ENCODE measurements at places on chromosomes 7 and 10. TPM values are rescaled to one million over a fixed set of nuclear protein-coding genes. Genes with fewer than 3 reads are reported as not detected.

DNA sequence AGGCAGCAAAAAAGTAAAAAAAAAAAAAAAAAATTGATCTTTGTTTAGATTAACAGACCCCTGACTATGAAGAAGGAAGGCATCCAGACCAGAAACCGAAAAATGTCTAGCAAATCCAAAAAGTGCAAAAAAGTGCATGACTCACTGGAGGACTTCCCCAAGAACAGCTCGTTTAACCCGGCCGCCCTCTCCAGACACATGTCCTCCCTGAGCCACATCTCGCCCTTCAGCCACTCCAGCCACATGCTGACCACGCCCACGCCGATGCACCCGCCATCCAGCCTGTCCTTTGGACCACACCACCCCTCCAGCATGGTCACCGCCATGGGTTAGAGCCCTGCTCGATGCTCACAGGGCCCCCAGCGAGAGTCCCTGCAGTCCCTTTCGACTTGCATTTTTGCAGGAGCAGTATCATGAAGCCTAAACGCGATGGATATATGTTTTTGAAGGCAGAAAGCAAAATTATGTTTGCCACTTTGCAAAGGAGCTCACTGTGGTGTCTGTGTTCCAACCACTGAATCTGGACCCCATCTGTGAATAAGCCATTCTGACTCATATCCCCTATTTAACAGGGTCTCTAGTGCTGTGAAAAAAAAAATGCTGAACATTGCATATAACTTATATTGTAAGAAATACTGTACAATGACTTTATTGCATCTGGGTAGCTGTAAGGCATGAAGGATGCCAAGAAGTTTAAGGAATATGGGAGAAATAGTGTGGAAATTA is 19.4 kb downstream of the GATA3 start:
- no peak for DNase-seq

PLAC9 gene
- 12.8 TPM for total RNA-seq

DNA sequence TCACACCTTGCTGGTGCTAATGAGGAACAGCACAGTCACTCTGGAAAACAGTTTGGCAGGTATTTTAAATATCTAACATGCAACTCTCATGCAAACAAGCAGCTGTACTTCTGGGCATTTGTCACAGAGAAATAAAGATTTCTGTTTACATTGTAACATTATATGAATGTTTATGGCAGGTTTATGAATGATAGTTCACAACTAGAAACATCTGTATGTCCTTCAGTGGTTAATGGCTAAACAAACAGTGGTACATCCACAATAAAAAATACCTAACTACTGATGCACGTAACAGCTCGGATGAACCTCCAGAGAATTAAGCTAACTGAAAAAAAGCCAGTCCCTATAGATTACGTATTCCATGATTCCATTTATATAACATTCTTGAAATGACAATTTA is 109.6 kb downstream of the GPR37 start:
- no peak for DNase-seq

GRCh38 chr10:49171326-49172060 is 16.7 kb downstream of the TMEM273 start:
- DNase-seq, result no peak

- DNase-seq, result no peak
These were observed 172.7 kb downstream of the NEURL1 start for GRCh38 chr10:103666087-103666761.

DNA sequence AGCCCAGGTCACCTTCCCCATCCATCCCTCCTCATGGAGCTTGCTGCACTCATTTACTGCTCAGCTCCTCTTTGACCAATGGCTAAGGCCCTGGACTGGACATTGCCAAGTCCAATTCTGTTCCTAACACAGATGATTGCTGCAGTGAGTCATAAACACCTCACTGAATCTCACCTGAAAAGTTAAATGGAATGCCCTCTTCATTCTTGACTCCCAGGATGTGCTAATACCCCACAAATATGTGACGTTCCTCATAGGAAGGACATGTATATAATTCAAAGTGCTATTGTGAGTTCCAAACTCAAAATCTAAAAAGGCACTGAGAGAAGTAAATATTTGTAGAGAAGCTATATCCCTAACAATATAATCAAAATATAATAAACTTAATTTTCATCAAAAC is 73.5 kb upstream of the DLX6 start:
- DNase-seq, result no peak
